Activated gamma-delta T cell treated with anti-CD3 and anti-CD28 coated beads, Interleukin-2, amount 50 U/mL, for 16 hours (primary cell): ENCODE measurements at places on chromosomes 12 and 14.

- no peak for DNase-seq
These were observed 1007.0 kb upstream of the LRFN5 start for GRCh38 chr14:40599725-40600124.

- DNase-seq: no peak
These were observed 16.0 kb downstream of the RERGL start for GRCh38 chr12:18074001-18074400.

- DNase-seq: no peak
These were observed 20.0 kb upstream of the BCL7A start for GRCh38 chr12:122001466-122002209.

DNA sequence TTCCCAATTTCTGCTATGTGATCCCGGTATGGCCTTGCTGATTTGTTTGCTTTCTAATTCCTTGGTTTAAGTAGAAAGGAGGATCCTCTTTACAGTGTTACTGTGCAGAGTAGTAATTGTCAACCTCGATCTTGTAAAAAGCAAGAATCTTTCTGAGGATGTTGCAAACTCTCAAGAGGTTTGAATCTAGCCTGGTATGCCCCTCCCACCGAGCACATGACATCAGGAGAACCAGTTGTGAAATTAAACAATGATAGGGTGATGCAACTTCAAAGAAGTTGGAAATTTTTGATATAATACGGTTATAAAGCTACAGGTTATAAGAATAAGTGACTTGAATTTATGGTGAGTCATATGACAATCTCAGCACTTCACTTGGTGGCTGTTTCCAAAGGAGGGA lies 35.0 kb upstream of the FUT8 start:
- DNase-seq: no peak

- DNase-seq: no peak
These were observed 5.2 kb upstream of the C12orf56 start for GRCh38 chr12:64395739-64396138.
